ENCODE measurements at places on chromosomes 13 and 19. TPM values are rescaled to one million over a fixed set of nuclear protein-coding genes. Genes with fewer than 3 reads are reported as not detected.

- no peak for DNase-seq
These were observed 4.4 kb upstream of the TBC1D4 start for GRCh38 chr13:75486146-75487062.

DNA sequence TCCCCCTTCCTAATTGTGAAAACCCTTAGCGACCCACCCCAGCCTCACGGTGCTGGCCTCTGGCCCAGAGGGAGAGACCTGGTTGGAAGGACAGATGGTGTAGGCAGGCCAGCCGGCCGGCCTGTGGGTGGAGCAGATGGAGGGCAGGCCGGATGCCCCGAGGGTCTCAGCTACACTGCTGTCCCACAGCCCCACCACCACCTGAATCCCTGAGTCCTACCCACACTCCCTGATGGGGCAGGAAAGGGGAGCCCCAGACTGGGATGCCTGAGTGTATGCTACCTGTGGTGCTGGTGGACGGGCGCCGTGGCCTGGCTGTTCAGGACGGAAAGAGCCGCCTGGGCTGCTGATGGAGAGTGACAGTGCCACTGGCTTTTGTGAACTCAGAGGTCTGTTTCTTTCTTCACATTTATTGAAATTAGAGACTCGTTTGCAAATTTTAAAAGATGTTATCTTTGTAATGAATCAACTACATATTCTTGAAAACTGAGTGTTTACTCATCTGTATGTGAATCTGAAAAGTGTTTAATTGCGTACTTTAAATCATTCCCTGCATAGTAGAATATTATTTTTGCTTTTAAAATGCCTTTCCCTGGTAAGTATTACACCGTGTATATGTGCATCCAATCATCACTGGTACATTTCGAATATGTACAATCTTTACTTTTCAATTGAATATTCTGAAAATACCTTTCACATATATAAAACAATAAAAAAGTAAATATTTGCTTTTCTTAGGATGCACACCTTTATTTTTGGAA is 35.7 kb downstream of the TFDP1 start:
- no peak for DNase-seq

DNA sequence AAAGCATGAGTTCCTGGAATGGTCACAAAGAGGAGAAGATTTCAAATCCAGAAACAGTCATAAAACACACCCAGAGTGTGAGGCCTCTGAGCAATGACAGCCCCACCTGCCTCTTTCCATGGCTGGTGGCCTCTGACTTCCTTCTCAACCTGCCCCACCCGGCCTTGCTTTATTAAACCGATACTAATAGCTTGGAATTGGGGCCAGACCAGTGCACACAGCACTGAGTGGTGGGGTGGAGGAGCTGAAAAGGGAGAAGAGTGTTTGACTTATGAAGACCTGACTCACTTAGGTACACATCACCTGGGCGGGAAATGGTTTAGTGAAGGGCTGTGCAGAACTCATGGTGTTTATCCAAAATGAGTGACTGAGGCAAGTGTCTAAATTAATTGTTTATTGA is 20.7 kb upstream of the CEACAM6 start:
- no peak for DNase-seq

DNA sequence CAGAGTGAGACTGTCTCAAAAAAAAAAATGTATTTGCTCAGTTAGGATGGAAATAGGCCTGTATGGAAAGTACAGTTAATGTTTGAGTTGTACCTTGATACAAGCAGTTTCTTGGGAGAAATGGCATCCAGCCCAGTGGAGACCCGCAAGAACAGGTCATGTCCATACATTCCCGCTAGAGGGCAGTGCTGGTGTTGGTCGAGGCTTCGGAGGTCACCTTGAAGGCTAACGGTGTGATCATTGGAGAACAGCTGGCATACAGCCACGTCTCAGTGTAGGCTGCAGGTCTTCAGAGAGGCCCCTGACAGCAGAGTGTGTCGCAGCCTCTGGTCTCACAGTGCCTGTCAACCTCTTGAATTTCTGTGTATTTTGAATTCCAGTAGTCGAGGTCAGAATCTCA is 7.5 kb downstream of the ZNF610 start:
- peak; percentile 55 for DNase-seq

- no peak for DNase-seq
These were observed 284.7 kb downstream of the TSHZ3 start for GRCh38 chr19:31064491-31064890.

DNA sequence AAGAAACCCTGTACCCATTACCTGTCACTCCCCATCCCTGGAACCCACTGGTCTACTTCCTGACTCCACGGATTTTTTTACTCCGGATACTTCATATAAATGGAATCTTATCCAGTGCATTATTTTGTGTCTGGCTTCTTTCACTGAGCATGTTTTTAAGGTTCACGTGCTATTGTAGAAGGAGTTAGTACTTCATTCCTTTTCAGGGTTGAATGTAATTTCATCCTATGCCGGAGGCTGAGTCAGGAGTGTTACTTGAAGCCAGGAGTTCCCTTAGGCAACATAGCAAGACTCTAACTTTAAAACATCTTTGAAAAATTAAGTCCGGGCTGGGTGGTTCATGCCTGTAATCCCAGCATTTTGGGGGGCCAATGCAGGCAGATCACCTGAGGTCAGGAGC is 17.9 kb upstream of the ELAVL1 start:
- DNase-seq: no peak

DNA sequence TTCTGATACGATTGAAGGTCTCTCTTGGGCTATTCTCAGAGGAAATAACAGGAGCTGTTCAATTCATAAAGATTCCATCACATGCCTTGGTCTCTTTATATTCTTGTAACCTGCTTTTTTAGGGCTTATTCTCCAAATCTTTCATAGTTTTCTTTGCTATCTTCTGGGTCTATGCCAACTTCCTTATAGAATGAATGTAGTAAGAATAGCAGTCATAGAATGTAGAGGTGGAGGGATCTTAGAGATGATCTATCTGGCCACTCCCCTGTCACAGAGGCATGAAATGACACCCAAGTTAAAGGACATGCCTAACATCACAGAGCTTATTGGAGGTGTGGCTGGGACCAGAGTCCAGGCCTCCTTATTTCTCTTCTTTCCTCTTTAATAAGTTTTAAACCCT is 13.2 kb downstream of the LCP1 start:
- DNase-seq: no peak

DNA sequence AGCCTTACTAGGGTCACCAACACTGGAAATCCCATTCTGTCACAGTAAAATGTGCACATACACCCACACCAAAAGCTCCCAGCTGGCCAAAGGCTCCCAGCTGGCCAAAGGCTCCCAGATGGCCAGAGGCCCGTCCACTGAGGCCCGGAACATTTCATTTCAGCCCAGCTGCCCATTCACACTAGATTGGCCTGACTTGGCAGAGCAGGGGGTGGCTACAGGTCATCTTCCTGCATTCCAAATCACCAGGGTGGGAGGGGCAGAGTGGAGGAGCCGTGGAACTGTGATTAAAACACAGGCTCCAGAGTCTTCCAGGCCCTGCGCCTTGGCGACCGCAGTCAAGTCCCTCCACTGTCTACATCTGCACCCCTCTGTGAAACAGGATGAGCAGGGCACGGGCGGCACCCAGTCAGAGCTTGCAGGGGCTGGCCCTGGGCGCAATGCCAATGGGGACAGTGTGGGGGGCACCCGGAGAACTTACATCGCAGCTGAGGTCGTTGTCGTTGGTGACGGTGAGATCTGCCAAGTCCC is 10.1 kb upstream of the PRKD2 start:
- DNase-seq: no peak

- DNase-seq: no peak
These were observed 56.5 kb downstream of the GADD45B start for GRCh38 chr19:2532252-2533071.

- no peak for DNase-seq
These were observed 749.7 kb downstream of the DIAPH3 start for GRCh38 chr13:59414006-59414405.

JSRP1 gene
- polyA plus RNA-seq: not detected

ZNF888 gene
- 3.3 TPM for polyA plus RNA-seq

RFPL4A gene
- not detected for polyA plus RNA-seq

SLC7A9 gene
- 0.53 TPM for polyA plus RNA-seq

KL gene
- polyA plus RNA-seq: 1.3 TPM

Data from ovary (tissue), 10 donors.